ENCODE measurements at places on chromosomes 5 and 9.

DNA sequence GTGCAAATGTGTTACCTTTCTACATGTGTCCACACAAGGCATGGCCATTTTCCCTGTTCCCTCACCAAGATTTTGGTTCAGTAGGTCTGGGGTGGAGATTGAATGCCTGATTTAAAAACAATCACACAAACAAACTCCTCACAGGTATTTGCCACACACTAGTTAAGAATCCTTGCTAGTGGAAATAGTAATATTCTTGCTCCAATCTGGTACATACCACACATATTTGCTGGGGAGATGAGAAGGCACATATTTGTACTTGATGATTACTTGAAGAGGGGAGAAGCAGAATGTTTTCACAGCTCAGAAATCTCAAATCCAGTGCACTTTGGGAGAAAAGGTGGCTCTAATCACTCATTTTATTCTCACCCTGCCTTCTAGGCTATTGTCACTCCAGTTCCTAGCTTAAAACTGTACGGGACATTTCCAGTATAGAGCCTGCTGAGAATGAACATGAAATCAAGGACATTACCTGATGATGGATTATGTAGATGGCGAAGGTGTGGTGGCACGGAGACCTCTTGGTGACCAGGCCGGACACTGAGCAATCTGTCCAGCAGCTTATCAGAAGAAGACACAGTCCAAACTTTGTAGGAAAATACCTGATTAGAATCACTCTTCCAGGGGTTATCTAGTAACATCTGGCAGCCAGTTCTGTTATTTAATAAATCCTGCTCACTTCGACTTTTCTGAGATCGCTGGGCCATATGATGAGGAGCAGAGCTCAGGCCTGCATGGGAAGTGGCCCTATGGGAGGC is 116.1 kb upstream of the IL6ST start:
- DNase-seq = peak; percentile 30

DNA sequence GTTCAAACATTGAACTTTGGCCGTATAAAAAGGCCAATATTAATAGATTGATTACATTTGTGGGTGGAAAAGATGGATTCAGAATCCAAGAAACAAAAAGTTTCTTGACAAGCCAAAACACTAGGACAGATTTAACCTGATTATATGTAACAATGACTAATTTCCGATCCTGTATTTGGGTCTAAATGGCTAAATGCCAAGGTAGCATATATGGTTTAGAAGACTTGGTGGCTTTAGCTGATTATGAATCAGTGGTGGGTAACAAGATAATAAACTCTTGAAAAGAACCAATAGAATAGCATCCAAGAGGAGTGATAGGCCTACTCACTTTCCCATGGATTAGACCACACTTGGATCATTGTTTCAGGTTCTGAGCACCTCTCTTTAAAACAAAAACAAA is 21.8 kb upstream of the ANP32B start:
- DNase-seq = no peak

GRCh38 chr9:120396418-120396817 is 183.5 kb downstream of the CDK5RAP2 start:
- no peak for DNase-seq

- no peak for DNase-seq
Measured at GRCh38 chr5:16809010-16809394, 127.1 kb downstream of the MYO10 start.

GRCh38 chr9:116003397-116003796 is 150.2 kb upstream of the PAPPA start:
- DNase-seq = no peak

- no peak for DNase-seq
Measured at GRCh38 chr5:6730407-6730806, 17.2 kb downstream of the TENT4A start.

- DNase-seq = peak; percentile 85
Measured at GRCh38 chr9:114385397-114386181, 2.2 kb downstream of the AKNA start.

- DNase-seq = peak; percentile 57
Measured at GRCh38 chr5:141843156-141843927, 34.9 kb downstream of the PCDH1 start.

- no peak for DNase-seq
Measured at GRCh38 chr9:27717991-27718390, 144.7 kb upstream of the C9orf72 start.

DNA sequence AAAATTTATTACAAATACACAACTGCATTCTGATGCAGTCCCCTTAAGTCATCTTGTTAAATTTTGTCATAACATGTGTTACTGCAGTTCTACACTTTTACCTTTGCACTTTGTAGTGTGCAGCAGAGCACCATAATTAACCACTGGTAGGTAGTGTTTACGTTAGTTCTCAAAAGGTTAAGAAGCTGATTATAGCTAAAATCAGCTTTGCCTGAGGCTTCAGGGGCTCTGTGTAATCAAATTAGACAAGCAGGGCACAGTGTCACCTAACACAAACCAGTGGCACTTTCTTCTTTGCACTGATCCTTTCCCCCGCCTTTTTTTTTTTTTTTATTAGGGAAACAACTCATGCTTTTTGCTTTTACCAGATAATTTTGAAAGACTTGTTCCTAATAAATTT is 26.1 kb downstream of the POU5F2 start:
- DNase-seq = no peak

DNA sequence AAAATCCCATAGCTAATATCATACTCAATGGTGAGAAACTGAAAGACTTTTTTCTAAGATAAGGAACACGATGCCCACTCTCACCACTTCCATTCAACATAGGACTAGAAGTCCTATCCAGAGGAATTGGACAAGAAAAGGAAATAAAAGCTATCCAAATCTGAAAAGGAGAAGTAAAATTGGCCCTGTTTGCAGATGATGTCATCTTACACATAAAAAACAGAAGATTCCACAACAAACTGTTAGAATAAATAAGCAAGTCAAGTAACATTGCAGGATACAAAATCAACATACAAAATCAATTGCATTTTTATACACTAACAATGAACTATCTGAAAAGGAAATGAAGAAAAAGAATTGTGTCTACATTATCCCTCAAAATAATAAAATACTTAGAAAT is 308.0 kb downstream of the MCTP1 start:
- no peak for DNase-seq

GRCh38 chr5:85428426-85428934 is 1043.8 kb upstream of the EDIL3 start:
- no peak for DNase-seq

DNA sequence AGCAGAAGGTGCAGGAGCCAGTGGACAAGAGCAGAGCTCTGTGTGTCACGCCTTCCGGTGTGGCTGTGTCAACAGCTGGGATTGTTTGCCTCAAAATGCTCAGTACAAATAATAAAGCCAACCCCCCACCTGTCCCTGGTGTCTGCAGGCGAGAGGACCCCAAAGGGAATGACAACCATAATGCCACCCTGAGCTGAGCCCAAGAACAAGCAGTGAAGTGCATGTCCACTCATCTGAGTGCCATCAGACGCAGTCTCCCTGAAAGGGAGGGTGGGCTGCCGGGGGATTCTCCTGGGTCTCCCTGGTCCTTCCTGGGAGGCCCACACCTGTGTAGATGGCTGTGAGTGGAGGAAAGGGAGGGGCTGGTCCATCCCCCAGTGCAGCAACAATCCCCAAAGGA is 328.8 kb upstream of the IRX1 start:
- DNase-seq = no peak

DNA sequence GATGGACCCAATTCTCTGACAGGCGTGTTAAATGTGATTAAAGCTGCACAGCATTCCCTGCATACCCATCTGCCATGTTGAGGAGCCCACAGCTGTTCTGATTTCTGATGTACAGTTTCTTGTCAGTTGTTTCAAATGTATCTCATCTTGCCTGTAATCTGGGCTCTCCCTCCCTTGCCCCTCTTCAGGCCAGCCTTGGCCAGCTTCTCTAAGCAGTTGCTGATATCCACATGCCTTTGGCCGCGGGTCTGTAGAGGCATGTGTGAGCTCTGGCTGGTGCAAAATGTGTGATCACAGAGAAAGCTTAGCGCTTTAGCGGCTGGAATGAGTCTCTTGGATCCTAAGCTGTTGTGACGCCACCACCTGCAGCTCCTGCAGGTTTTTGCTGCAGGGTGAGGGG is 332.0 kb downstream of the MLLT3 start:
- no peak for DNase-seq

- no peak for DNase-seq
Measured at GRCh38 chr5:176568657-176569056, 19.5 kb downstream of the CDHR2 start.

GRCh38 chr9:133916159-133916541 is 76.0 kb downstream of the VAV2 start:
- no peak for DNase-seq

DNA sequence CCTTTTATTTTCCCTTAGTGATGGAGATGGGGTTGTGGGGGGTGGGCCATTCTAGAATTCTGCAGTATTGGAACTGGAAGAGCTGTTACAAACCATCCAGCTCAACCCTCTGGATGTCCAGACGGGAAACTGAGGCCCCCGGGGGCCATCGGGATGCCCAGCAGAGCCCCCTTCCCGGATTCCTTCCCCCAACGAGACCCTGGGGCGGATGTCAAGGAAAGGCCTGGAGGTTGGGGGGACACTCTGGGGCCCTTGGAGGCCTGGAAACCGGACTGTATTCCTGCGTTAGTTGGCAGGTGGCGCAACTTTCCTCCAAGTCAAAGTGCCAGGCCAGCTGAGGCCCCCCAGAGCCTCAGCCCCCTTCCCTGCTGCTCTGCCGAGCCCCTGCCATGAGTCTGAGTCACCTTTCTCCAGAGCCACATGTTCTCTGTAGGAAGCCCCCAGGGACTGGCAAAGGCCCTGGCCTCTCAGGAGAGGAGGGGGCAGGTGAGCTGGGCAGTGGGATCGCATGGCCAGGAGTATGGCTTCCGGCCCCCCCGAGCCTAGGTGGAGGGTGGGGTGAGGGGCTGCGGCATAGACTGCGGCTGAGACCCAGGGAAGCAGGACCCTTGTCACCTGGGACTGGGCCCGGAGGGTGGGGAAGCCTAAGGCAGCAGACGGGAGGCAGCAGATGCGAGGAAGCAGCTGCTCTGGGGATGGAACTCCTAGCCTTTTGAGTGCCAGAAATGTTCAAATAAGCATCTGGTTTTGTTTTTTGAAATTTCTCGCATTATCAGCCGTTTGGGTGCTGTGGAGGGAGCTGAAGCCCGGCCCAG is 17.8 kb upstream of the FIBCD1 start:
- DNase-seq = no peak

GRCh38 chr9:16499892-16500291 is 370.6 kb downstream of the BNC2 start:
- no peak for DNase-seq

DNA sequence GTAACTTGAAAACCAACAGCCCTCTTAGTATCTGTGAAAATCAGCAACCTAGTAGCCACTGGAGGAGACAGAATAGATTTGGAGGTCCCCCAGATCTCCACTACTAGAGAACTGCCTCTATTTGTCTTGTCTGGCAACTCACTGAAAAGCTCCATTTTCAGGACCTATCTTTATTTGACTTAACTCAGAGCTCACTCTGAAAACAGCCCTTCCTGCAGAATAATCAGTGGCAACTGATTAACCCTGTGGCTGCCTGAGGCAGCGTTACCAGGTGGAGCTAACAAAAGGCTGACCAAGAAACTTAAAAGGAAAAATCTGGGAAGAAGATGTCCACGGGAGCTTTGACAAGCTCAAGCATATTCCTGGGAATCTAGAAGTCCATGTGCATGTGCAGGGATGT is 10.5 kb upstream of the IL13 start:
- DNase-seq = no peak

- DNase-seq = no peak
Measured at GRCh38 chr5:23042226-23042625, 189.1 kb upstream of the CDH12 start.

DNA sequence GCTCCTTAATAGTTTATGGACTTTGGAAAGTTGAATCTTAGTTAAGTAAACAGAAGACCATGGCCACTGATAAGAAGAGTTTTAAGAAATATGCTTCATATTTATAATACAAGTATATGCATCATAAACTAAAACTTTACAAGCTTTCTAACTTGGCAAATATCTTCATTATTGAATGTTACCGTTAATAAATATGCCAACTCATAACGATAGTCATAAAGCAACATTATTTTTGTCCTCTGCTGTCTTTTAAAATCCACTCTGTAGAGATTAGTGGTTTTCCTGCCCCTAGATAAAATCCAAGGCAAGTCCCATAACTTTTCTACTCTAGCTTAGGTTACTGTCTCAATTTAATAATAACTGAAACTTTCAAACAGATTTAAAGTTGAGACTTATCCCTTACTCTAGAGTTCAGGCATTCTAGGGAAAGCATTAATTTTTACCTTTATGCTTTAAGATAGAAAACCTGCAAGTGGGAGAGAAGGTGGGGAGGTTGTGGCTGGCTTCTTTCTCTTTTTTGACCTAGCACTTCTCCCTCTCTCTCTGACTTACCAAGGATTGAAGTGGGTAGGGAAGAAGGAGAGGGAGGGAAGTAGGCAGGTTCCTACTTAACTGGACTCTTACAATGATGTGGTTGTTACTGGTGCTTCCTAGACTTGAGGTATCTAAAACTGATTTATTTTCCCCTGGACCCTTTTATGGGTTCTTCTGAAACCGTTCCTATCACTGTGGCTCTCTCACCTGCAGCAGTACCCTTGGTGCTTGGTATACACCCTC is 29.6 kb downstream of the RNF145 start:
- no peak for DNase-seq

- DNase-seq = no peak
Measured at GRCh38 chr9:21454149-21454548, 13.9 kb downstream of the IFNA1 start.
